ENCODE measurements at places on chromosomes 5 and 9. TPM values are rescaled to one million over a fixed set of nuclear protein-coding genes. Genes with fewer than 3 reads are reported as not detected.

The TAF11L5 gene
- total RNA-seq = not detected

DNA sequence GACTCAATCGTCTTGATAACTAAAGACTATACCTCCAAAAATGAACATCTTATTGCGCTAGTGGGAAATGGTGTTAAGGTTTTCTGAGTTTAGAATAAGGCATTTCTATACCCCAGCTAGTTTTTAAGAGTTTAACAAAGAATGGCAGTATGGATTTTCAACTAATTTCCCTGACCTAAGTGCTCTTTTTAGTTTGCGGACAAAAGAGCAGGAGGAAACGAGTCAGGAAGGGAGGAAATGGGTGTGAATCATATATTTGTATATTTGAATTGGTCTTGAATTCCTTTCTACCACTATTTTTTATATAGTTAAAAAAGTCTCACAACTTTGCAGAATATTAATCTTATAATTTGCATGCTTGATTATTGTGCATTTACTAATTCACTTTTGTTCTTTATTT, 516.3 kb upstream of the ZNF608 start:
- no peaks in the 10 kb centered on the region for H3K4me1 ChIP-seq
- H3K27ac ChIP-seq = no peak overlapping the region
- DNase-seq = no peak
- no peaks in the 10 kb centered on the region for H3K27me3 ChIP-seq

GRCh38 chr5:41772785-41773442, 97.3 kb downstream of the OXCT1 start:
- no peaks in the 10 kb centered on the region for H3K36me3 ChIP-seq
- no peak for DNase-seq
- peaks cover 6% of the 10 kb centered on the region for H3K4me1 ChIP-seq

- H3K27me3 ChIP-seq = no peaks in the 10 kb centered on the region
- no peak overlapping the region for H3K27ac ChIP-seq
- no peak for DNase-seq
- no peaks in the 10 kb centered on the region for H3K4me1 ChIP-seq
- no peaks in the 10 kb centered on the region for H3K36me3 ChIP-seq
Measured at GRCh38 chr5:132072528-132072927, 1.1 kb upstream of the CSF2 start.

The IFNK gene
- total RNA-seq = not detected

DNA sequence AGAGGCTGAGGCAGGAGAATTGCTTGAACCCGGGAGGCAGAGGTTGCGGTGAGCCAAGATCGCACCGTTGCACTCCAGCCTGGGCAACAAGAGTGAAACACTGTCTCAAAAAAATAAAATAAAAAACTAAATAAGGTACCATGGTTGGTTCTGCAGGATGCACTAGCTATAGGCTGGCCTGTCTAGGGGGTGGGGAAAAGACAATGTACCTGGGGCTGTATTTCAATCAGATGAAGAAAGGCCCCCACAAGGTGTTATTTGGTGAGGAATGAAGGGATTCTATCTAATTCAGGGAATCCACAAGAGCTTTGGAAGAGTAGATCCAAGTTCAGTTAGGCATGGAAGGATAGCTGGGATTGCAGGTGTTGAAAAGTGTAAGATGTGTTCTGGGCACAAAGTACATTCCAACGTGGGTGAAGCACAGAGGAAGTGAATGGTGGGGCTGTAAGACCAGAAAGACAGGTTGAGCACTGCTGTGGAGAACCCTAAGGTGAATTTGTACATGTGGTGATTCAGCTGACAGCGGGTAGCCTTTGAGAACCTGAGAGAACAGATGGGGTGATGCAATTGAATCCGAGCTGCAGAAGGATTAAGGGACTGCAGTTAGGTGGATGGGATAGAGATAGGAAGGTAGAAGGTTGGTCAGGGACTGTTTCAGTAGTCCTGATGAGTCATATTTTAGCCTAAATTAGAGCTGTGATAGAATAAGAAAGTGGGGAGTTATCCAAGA, 71.8 kb downstream of the CAST start:
- peaks cover 5% of the 10 kb centered on the region for H3K4me1 ChIP-seq
- no peak overlapping the region for H3K27ac ChIP-seq
- peaks cover 26% of the 10 kb centered on the region for H3K36me3 ChIP-seq
- H3K27me3 ChIP-seq = no peaks in the 10 kb centered on the region
- DNase-seq = no peak

The ST8SIA4 gene
- 3.8 TPM for total RNA-seq
